NCI-H187 treated with DMSO at 0.1 percent for 48 hours (cell line): ENCODE measurements at places on chromosomes 7 and 10.

DNA sequence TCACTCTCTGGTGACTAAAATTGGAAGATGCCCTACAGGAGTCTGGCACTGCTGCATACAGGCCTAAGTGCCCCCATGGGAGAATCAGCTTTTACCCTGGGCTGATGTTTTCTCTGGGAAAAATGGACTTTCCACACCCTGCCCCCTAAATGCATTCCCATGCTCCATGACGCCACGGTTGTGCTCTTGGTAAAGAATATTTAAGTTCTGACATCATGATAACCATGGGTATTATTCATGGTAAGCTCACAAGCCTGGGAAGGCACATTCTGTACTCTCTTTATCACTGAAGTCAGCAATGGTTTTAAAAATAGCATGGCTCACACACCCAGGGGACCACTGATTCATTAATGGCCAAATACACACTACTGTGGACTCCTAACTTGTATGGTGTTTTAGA, 43.4 kb downstream of the HIPK2 start:
- no peak for DNase-seq

DNA sequence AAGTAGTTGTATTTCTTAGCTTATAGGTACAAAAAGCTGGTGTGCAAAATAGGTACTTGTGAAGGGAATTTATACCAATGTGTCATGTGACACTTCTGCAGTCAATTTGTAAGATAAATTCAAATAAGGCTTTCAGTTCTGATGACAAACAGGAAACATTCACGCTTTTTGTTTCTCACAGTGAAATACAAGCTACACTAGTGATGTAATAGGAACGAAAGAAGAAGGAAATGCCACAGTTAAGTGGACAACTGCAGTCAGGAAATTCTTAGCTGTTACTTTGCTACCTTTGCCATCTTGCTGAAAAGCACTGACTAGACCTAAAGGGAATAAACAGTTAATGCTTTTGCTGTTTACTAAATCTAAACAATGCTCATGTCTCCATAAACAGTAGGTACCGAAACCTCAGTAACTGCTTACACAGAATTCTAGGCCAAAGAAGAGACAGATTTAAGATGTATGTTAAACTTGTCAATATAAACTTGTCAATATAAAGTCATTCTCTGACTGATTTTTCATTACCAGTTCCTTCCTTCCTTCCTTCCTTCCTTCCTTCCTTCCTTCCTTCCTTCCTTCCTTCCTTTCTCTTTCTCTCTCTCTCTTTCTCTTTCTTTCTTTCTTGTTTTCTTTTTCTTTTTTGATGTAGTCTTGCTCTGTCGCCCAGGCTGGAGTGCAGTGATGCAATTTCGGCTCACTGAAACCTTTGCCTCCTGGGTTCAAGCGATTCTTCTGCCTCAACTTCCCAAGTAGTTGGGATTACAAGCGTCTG, 10.1 kb downstream of the OTUD1 start:
- DNase-seq: no peak

DNA sequence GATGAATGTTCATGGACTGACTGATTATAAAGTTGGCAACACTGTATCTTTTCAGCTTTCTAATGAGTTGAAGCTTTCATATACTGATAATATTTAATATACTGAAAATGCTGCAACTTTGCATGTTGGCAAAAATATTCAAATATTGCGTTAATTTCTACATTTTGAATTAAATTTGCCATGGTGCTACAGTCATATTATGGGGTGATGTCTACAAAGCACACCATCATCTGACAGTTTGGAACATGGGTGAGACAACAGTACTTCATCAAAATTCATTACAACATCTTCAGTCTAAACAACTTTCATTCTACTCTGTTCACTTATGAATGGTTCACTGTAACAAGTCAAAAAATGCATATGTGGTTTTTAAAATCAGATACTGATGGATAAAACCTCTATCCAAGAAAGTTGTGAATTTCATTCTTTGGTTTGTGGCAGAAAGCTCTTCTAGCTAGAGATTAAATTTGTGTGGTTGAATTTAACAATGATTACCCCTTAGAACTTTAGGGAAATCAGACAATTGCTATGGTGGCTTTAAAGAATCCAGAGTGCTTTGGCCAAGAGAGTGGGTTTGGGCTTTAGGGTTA, 136.4 kb downstream of the TMEM26 start:
- DNase-seq: no peak

DNA sequence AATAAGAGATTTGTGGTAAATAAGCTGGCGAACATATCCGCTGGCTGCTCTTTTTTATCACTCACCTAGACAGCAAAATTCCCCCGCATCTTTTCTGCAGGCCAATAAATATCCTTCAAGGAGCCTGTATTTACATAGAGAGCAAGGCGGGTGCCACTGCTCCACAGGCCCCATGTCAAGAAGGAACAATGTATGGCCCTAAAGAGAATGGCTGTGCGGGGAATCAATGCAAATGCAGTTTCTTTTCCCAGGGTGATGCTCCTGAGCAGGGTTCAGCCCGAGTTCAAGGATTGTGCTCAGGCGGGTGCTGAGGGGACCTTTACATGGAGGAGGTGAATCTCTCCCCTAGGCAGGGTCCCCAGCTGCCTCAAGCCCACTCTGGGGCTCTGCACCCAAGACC, 494.2 kb upstream of the ZMIZ1 start:
- no peak for DNase-seq

DNA sequence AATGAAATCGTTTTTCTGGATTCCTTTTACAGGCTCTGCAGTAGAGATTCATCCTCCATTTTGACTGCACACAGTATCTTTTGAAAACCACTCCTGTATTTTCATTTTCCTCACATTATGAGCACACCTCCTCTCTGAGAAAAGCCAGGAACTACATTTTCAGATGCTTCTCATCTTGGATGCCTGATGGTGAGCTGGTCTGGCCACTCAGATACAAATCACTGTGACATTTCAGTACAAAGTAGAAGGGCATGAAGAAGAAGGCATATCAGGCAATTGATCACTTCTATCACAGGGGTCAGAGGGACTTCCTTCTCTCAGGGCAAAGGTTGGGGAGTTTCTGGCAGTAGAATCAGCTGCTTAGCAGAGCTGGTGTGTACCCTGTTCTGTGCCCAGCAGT, 192.0 kb upstream of the POM121L12 start:
- no peak for DNase-seq

GRCh38 chr7:70833726-70834125, 298.2 kb upstream of the GALNT17 start:
- no peak for DNase-seq

GRCh38 chr7:144907577-144907976, 71.7 kb upstream of the TPK1 start:
- no peak for DNase-seq

DNA sequence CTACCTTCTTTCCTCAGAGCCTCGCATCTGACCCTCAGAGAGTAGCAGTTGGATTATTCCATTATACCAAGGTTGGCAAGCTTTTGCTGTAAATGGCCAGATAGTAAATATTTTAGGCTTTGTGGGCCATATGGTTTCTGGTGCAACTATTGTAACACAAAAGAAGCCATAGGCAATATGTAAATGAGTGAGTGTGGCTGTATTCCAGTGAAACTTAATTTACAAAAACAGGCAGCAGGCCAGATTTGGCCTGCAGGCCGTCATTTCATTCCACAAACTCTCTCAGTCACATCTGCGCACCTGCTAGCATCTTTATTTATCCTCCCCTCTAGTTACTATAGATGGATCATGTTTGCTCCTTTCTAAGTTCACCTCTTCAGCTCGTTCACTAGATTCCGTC, 6.7 kb downstream of the ZNF518A start:
- DNase-seq: no peak

DNA sequence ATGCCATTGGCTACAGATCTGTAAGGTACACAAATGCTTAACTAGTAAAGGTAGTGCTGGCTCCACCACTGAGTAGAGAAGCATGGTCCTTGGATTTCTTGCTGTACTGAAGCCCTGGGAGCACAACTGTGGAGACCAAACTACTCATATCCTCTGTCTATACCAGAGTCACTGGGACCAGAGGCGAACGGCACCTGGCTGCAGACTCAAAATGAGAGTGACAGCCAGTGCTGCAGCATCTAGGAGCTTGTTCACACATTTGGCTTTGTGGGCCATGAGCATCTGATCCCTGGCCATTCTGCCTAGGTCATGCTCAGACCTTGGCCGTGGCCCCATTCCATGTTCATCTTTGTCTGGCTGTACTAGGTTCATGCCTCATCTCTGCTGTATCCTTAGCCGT, 31.9 kb downstream of the LRRC18 start:
- no peak for DNase-seq

DNA sequence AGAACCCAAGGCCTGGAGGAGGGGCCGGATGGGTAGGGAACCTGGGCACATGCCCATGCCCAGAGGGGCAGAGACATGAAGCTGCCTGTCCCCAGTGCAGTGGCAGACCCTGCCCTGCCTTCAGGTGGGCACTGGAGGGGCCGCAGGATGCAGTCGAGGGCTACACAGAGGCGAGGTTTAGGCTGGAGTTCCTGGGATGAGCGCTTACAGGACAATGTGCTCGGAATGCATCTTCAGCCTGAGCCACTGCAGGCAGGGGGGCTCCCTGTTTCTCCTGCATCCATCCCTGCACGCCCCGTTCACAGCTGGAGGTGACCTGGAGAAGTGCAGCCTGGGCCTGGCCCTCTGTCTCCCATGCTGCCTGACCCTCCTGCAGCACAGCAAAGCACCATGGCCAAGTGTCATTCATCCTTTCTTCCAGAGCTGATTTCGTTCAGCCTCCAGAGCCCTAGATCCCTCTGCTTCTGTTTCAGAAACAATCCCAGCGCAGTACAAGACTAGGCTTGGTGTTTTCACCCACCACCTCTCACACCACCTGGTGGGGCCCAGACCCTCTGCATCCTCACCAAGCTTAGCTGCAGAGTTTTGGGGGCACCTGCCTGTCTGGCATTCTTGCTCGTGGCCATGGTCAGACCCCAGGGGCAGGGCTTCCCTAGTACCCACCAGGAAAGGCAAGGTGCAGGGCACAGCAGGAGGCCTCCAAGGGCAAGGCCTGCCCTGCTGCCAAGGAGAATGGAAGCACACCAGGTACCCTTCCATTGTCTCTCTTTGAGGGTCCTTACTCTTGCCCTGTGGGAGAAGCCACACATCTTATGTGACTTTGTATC, 311.9 kb downstream of the TCERG1L start:
- DNase-seq: no peak

DNA sequence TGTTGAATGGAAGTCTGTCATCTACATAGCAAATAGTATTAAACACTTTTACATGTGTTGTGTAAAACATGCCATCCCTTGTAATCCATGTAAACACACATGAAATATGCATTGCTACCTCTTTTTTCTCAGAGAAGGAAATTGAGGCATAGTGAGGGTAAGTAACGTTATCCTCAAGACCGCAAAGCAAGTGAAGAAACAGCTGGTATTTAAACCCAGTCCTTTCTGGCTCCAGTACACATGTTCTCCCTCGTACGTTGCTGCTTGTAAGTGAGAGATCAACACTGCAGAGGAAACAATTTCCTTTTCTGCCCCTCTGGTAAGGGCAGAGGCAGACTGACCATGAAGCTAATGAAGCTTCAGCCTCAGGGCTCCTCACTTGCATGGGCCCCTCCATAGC, 28.5 kb downstream of the MAP3K8 start:
- DNase-seq: no peak

GRCh38 chr7:48455363-48455762, 284.1 kb downstream of the ABCA13 start:
- no peak for DNase-seq

GRCh38 chr10:124145109-124145870, 51.9 kb upstream of the CHST15 start:
- DNase-seq: no peak

DNA sequence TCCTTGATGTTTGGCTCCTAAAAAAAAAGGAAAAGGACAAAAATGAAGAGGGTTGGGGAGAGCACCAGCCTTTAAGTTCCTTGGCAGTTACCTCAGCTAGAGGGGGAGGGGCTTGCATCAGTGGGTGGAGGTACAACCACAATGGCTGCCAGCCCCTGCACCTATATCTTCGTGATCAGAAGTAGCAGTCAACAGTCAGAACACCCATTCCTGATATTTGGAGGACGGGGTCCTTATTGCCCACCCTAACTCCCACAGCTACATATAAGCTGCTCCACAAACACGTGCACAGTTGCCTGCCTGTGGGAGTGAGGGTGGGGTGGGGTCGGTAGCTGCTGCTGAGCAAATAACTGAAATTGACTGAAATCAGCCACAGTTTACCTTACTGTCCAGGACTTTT, 26.2 kb downstream of the C1GALT1 start:
- no peak for DNase-seq

- no peak for DNase-seq
Observed at GRCh38 chr10:123156078-123156477, 1.9 kb downstream of the BUB3 start.

GRCh38 chr7:122219253-122219865, 75.3 kb upstream of the AASS start:
- no peak for DNase-seq
